ENCODE measurements at places on chromosomes 11 and 22. TPM values are rescaled to one million over a fixed set of nuclear protein-coding genes. Genes with fewer than 3 reads are reported as not detected.

The SCGB1D2 gene
- 6.0 TPM for total RNA-seq

GRCh38 chr11:117230999-117231841 lies 653 bp downstream of the PCSK7 start:
- no peak for DNase-seq

GRCh38 chr11:96123301-96123700 lies 199.4 kb upstream of the MTMR2 start:
- no peak for DNase-seq

DNA sequence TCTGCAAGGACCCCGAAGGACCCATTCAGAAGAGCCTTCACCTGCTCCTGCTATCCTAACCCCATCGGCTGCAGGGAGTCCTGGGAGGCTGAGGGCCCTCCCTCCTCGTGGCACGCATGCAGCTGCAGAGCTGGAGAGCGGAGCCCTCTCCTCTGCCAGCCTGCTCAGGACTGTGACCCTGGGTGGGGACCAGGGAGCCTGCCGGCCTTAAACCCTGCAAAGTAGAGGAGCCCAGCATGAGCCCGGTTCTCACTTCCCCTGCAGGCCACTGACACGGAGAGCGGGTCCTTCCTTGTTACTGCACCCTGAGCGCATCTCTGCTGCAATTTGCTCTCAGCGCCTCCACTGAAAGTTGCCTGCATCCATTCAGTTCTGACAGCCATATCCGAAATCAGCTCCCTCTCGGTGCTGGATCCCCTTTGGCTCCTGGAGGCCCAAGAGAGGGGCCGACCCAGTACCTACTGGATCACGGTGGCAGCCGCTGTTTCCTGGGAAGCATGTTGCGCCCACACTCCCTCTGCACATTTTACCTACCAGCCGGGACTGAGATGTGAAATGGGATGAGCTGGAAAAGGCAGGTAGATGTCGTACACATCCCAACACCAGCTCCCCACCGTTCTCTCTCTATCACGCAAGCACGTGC lies 312.1 kb downstream of the NTM start:
- DNase-seq, result no peak

DNA sequence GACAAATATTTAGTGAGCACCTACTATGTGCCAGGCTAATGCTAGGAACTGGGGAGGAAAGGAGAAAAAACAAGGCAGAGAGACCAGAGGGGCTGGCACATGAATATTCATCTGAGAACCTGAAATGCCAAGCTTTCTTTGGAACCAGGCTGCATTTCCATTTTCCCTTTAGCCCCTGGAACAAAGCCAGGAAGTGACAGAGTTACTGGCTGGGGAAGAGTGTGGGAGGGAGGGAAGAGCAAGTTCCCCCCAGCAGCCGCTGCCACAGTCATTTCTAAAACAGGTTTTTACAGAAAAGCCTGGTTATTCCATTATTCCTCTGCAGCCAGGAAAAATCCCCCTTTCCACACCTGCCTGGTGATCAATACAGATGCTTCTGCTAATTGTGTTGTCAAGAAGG lies 97.0 kb downstream of the SPON1 start:
- DNase-seq, result no peak
